ENCODE measurements at places on chromosomes 5 and 9.

DNA sequence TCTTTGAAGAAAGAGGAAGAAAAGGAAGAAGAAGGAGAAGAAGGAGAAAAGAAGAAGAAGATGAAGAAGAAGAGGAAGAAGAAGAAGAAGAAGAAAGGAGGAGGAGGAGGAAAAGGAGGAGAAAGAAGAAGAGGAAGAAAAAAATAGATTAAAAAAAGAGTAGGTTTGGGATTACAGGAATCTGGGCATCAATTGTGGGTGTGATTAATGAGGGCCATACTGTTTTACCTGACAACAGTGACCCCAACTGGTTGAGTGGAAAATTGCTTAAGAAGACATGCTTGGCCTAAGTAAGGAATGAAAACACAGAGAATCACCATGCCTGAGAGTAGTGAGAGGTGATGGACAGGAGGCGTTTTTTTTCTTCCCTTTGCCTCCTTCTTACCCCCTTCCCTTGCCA is 114.6 kb downstream of the FAM170A start:
- peak; percentile 4 for DNase-seq

GRCh38 chr9:98974994-98975712 is 31.4 kb downstream of the COL15A1 start:
- peak; percentile 66 for DNase-seq

DNA sequence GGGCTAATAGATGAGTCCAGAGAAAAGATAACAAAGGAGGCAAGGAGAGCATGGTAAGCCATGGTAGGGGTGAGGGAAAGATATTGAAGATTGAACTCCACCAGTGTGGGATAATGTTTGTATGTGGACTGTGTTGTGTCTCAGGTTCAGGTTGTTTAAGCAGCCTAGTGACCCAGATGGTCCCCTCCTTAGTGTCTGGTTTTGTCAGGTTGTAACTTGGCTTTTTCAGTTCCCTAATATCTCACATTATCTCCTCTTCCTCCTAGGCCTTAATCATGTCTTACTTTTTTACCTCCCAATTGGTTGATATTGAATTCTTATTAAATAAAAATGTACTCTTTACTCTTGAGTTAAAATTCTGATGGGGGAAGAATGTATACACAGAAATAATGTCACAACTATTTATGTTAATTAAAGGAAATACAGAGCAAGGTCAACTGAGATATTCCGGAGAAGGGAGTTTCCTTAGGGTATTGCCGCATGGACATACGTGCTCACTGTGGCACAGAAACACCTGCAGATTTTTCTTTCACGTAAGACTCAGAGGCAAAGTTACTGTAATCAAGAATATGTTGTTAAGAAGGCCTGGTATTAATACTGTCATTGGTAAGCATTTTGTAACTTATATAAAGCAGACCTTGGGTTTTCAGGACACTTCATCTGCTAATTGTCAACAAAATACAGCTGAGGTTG is 23.4 kb upstream of the SH3GL2 start:
- no peak for DNase-seq

DNA sequence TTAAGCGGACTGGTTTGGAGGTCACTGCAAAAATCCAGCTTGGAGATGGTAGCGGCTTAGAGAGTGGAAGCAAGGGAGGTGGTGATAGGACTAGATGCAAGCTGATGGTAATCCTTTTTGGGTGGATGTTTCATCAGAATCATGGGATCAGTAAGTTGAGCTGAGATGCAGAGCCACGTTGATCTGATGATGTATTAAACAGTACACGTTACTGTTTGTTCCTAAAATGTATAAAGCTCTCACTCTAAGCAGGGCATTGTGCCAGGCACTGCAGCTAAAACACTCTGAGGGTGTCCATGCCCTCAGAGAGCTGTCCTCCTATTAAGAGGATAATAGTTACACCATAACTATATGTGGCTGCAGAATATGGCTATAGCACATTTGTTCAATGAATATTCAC is 93.1 kb downstream of the JAKMIP2 start:
- no peak for DNase-seq

- DNase-seq, result no peak
These were observed 12.2 kb downstream of the SPINK1 start for GRCh38 chr5:147819261-147819770.

- no peak for DNase-seq
These were observed 80.0 kb upstream of the GRHPR start for GRCh38 chr9:37342493-37342892.

DNA sequence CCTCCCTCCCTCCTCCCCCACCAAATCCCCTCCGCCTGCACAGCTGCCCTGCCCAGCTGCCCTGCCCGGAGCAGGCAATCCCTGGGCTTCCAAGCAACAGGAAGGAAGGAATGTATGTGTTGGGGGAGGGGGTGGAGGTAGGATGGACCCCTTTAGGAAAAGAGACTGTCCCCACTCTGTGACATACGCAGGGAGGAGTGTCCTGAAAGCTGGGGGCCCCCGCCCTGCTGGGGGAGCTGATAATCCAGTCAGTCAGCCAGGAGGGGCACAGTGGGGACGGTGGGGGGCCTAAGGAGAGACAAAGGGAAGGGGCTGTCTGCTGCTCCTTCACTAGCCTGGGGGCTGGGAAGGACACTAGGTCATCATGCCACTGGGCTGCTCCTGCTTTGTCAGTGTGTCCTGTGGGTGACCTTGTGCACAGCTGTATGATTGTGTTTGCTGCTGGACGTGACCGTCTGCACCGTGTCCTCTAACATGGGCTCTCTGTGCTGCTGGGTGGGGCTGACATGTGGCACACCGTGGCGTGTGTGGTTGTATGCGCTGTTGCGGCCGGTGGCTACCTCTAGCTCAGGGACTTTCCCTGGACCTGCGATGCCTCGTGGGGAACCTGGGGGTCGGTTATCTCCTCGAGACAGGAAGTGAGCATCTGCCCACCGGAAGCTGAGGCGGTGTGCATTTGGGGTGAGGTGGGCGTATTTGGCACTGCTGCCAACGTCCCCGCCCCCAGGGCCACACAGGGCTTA is 3.0 kb downstream of the N4BP3 start:
- no peak for DNase-seq

GRCh38 chr9:16257604-16258003 is 612.9 kb downstream of the BNC2 start:
- DNase-seq, result no peak

DNA sequence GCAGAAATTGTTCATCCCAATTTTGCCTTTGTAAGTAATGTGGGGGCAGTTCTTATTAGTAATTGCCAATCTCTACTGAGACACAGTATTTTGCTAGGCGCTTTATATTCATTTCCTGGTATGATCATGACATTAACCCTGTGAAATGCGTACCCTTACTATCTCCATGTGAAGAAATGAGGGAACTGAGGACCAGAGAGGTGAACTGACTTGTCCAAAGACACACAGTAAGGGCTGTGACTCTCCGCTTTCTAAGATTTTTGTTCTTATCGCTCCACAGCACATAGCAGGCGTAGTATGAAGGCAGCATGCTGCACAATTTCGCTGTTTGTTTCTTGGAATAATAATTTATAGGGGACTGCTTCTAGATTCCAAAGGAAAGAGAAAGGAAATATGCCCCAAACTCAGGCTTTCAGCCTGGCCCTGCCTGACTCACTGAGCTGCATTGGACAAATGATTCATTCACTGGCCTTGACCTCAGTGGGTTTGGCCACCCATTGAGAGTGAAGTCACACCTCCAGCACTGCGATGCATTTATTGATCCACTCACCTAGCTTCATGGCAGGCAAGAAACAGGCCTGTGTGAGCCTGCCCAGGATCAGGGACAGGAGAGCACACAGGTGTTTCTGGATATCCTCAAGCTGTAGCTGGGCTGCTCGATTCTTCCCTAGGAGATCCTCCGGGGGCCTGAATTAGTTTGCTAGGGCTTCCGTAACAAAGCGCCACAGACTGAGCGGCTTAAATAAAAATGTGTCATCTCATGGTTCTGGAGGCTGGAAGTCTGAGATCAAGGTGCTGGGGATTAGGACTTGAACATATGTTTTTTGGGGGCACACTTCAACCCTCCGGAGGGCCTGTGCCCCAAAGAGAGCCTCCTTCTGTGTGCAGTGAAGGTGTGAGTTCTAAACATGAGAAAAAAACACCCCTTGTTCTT is 7.2 kb upstream of the DUSP1 start:
- DNase-seq, result peak; percentile 89

GRCh38 chr9:99607842-99608448 is 213.7 kb upstream of the NR4A3 start:
- DNase-seq, result no peak

DNA sequence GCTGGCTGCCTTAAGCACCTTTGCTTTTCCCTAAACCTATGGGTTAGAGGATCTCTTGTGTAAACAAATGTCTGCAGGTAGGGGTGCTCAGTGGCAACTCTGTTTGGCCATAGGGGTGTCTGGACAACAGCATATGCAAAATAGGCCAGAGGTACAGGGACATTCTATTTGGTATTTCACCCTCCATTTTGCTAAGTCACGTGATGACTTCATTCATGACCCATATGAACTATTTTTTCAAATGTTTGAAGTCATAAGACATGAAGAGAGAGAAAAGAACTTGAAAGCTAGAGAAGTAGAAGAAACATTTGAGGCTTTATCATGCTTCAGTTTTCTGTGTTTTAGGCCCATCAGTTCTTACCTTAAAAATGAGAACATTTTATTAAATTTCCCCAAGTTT is 370.2 kb downstream of the GADD45G start:
- DNase-seq, result no peak

DNA sequence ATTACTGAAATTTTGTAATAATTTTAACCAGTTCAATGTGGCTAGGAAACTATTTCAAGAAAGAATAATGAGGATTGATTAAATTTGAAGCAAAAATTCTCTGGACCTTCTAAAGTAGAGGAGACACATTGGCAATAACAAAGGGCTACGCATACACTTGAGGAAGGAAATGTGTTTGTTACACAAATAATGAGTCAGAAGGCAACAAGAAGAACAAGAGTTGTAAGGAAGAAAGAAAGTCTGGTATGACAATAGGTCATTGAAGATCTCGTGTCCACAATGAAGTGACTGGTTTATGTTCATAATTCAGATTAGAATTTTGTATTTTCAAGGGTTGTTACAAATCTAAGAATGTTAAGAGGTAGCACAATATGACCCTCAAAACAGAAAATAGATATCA is 25.8 kb downstream of the ST8SIA4 start:
- DNase-seq, result no peak

DNA sequence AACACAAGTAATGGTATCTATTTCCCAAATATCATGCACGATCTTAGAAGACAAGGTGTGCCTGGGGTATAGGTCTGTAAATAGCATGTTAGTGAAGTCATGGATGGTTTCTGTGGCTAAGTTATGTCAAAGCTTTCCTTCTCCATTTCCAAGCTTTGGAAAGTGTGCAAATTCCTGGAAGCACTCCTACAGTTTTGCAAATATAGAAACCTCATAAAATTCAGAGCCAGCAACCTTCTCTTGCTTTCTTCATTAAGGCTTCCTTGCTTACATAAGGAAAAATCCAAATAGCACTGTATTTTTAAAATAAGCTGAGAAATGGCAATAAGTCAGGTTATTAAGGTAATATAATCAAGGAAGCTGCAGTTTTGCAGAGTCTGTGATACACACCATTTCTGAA is 134.6 kb upstream of the DPYSL3 start:
- DNase-seq, result no peak

GRCh38 chr5:149262315-149262714 is 9.3 kb upstream of the AFAP1L1 start:
- no peak for DNase-seq

- no peak for DNase-seq
These were observed 467.9 kb upstream of the DAB2 start for GRCh38 chr5:39892708-39893107.

GRCh38 chr5:138805096-138805495 is 51.9 kb downstream of the CTNNA1 start:
- DNase-seq, result no peak

- DNase-seq, result peak; percentile 18
These were observed 15.9 kb upstream of the ABLIM3 start for GRCh38 chr5:149125386-149125891.

DNA sequence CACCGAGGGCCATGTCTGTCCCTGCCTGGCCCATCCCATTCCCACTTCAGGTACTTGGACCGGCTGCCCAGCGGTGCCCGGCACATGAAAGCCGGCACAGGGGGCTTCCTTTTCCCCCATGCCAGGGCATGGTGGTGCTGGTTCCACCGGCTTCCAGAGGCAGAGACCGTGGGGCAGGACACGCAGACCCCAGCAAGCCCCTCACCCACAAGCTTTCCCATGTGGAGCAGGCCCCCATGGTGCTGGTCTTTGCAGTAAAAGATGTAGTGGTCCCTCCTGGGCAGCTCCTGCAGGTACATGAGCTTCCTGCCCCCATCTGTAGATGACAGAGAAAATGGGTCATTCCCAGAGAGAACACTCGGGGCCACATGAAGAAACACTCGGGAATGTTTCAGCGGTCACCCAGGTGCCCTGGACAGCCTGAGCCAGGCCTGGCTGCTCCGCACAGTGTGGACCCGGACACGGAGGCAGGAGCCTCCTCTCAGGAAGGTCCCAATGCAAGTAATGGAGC is 2.0 kb downstream of the OBP2B start:
- DNase-seq, result no peak

DNA sequence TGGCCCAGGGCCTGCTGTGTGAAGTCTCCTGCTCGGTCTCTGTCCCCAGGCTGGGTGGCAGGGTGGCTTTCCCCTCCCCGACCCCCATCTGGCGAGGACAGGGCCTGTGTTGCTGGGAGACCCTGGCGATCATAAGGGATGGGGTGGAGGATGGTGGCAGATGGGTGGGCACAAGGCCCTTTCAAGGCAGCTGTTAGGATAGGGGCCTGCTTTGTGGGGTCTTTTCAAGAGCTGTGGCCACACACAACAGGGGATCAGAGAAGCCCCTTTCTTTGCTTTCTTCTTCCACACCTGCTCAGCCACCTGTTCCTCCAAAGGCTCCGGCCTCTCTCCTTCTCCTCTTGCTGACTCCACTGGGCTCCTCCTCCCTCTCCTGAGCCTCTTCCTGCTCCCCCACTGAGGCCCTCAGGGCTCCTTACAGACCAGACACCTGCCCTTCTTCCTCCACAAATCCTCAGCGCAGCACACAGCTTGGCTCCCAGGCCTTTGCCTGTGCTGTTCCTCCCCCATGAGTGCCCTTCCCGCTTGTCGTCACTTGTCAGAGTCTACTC is 15.0 kb upstream of the NEURL1B start:
- DNase-seq, result no peak

DNA sequence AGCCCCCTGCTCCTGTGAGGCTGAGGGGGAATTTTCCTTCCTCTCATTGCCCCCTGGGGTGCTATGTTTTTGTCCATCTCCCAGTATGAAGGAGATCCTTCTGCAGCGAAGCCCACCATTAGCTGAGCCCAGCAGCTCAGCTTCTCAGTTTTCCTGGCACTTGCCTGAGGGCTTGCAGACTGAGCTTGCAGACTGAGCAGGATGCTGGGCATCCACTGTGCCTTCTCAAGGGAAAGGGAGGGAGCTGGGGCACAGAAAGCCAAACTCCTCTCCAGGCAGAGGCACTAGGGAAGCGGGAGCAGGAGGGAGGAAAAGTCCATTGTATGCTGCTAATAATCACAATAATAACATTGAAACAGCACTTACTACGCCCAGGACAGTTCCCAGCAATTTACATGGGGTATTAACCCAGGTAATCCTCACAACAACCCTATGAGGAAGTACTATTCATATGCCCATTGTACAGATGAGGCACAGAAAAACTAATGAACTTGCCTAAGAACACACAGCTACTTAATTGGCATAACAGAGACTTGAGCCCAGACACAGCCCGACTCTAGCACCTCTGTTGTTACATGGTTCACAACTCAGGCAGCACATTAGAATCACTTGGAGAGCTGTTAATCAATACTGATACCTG is 86.9 kb upstream of the SSBP2 start:
- DNase-seq, result no peak

- DNase-seq, result no peak
These were observed 794.2 kb upstream of the CDH10 start for GRCh38 chr5:25439025-25439424.

GRCh38 chr5:98425640-98426039 is 347.8 kb upstream of the RGMB start:
- no peak for DNase-seq

Data from IMR-90 (cell line).